Activated CD4-positive, alpha-beta memory T cell treated with anti-CD3 and anti-CD28 coated beads for 36 hours (primary cell): ENCODE measurements at places on chromosomes 11 and 22. TPM values are rescaled to one million over a fixed set of nuclear protein-coding genes. Genes with fewer than 3 reads are reported as not detected.

Gene KDM4D
- 1.4 TPM for total RNA-seq

- H3K27ac ChIP-seq, result no peak overlapping the region
- H3K4me3 ChIP-seq, result no peak overlapping the region
- no peaks in the 10 kb centered on the region for H3K36me3 ChIP-seq
- no peak for DNase-seq
These were observed 83.4 kb upstream of the MYO18B start for GRCh38 chr22:25658633-25659032.

Gene CHRNA10
- 0.57 TPM for total RNA-seq

DNA sequence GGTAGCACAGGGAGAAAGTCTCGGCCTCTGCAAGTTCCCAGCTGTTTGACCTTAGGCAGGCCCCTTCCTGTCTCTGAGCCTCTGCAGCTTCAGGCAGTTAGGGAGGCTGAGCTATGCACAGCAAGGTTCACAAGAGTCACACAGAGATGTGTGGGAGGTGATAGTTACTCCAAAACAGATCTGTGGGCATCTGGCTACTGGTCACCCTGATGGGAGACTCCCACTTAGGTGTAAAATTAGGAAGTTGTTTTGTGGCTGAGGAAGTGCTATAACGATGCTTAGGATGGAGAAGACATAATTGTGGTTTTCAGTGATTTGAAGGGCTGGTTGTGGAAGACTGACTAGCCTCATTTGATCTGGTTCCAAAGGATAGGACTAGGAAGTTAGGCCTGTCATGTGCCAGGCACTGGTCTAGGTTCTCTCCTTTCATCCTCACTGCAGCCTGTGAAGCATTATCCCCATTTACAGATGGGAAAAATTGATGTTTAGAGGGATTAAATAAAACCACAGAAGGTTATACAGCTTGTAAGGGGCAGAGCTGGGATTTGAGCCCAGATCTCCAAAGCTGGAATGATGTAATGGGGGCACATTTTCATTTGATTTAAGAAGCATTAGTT, 13.5 kb downstream of the ACO2 start:
- no peak overlapping the region for H3K4me3 ChIP-seq
- no peak overlapping the region for H3K27ac ChIP-seq
- H3K36me3 ChIP-seq, result no peaks in the 10 kb centered on the region
